ENCODE measurements at places on chromosomes 7 and 10. TPM values are rescaled to one million over a fixed set of nuclear protein-coding genes. Genes with fewer than 3 reads are reported as not detected.

Gene MYH16
- not detected for total RNA-seq

Gene PNLIP
- total RNA-seq, result not detected

Gene NKX2-3
- not detected for total RNA-seq

DNA sequence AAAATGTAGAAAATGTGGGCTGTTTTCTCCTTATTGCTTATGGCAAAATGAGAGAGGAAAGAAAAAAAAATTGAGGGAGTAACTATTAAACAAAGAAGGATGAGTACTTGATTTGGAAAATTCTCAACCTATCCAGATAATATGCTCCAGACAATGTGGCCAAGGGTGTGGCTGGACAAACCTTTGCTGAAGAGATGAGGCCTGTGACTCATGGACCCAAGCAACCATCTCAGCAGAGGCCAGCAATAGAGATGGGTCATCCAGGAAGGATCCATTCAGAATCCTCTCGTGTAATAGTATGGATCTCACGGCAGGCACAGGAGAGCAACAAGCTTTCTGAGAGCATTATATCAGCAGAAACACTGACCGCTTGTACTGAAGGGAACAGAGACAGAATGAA, 120.3 kb upstream of the CELF2 start:
- no peaks in the 10 kb centered on the region for H3K4me1 ChIP-seq
- no peak overlapping the region for H3K4me3 ChIP-seq
- no peak overlapping the region for H3K27ac ChIP-seq
- DNase-seq, result no peak

DNA sequence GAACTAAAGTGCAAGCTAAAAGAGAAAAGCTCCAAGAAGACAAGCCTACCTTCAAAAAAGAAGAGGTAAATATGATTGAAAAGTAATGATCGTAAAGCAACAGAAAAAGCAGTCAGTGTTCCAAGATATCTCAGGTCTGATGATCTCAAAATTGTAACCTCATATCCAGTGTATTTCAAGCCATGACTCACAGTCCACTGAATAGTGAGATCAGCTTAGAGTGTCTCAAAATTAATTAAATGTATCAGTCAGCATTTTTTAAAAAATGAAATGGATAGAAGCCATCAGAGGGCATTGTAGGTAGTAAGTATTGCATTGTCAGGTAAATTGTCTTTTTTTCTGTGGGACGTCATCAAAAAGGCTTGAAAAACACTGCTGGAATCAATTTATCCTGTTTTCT, 50.6 kb upstream of the AGBL3 start:
- H3K27ac ChIP-seq, result no peak overlapping the region
- H3K36me3 ChIP-seq, result peaks cover 5% of the 10 kb centered on the region
- H3K4me3 ChIP-seq, result no peak overlapping the region
- no peaks in the 10 kb centered on the region for H3K4me1 ChIP-seq
- H3K27me3 ChIP-seq, result no peaks in the 10 kb centered on the region
- DNase-seq, result no peak

- peak; percentile 39 for DNase-seq
- peak overlapping the region; percentile 49 for H3K4me3 ChIP-seq
- H3K36me3 ChIP-seq, result no peaks in the 10 kb centered on the region
- H3K27me3 ChIP-seq, result no peaks in the 10 kb centered on the region
- H3K4me1 ChIP-seq, result peaks cover 56% of the 10 kb centered on the region
- peak overlapping the region; percentile 52 for H3K27ac ChIP-seq
Measured at GRCh38 chr7:47537716-47538675, 43.9 kb downstream of the TNS3 start.

DNA sequence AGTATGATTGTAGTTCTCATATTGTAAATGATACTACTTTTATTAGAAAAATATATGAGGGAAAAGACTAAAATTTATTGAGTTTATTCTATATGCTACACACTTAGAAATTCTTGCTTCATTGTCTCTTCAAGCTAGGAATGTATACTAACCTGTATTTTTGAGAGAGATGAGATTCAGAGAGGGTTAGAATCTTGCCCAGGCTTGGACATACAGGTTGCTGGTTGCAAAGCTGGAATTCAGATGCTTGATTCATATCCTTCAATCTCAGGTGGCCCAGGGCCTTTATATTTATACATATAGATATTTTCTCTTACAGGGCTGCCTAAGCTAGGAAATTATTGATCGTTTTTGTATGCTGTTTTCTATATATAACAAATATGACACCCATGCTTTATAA, 324.2 kb downstream of the CDK14 start:
- H3K4me3 ChIP-seq, result no peak overlapping the region
- no peak for DNase-seq
- H3K27me3 ChIP-seq, result no peaks in the 10 kb centered on the region
- H3K27ac ChIP-seq, result no peak overlapping the region
- no peaks in the 10 kb centered on the region for H3K36me3 ChIP-seq
- H3K4me1 ChIP-seq, result no peaks in the 10 kb centered on the region

DNA sequence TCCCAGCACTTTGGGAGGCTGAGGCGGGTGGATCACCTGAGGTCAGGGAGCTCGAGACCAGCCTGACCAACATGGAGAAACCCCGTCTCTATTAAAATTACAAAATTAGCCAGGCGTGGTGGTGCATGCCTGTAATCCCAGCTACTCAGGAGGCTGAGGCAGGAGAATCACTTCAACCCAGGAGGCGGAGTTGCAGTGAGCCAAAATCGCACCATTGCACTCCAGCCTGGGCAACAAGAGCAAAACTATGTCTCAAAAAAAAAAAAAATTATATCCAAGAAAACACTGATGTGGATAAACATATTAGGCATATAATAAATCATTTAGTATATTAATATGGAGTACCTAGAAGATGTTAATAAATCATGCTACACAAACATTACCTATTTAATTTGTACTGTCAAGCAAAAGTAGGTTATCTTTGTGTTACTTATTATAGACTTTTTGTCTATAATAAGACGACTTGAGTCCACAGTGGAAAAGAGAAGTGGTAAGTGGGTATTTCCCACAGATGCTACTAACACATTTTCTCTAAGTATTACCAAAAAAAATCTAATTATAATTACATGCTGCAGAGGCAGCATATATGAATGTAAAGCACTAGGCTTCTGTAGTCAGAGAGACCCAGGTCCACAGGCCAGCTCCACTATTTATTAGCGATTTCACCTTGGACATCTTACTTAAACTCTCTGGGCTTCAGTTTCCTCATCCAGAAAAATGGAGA, 34.5 kb downstream of the DNMBP start:
- no peaks in the 10 kb centered on the region for H3K27me3 ChIP-seq
- no peak for DNase-seq
- no peaks in the 10 kb centered on the region for H3K36me3 ChIP-seq
- H3K27ac ChIP-seq, result no peak overlapping the region
- no peak overlapping the region for H3K4me3 ChIP-seq
- peaks cover 13% of the 10 kb centered on the region for H3K4me1 ChIP-seq

DNA sequence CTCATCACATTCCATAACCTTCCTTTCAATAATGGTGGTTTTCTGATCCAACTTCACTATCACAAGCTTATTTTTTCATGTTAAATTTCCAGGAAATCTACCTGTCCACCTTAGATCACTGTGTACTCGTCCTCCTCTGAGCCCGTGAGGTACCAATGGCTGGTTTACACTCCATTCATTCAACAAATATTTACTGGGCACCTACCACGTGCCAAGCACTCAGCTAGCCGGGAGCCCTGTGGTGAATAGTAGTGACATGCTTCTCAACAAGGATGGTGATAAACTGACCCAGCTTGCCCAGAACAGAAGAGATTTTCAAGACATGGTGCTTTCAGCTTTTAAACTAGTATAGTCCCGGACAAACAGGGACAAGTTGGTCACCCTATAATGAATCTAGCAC, 98.2 kb downstream of the FAM204A start:
- no peaks in the 10 kb centered on the region for H3K4me1 ChIP-seq
- H3K27me3 ChIP-seq, result no peaks in the 10 kb centered on the region
- H3K4me3 ChIP-seq, result no peak overlapping the region

- H3K27ac ChIP-seq, result no peak overlapping the region
- H3K36me3 ChIP-seq, result no peaks in the 10 kb centered on the region
- H3K4me1 ChIP-seq, result no peaks in the 10 kb centered on the region
- no peak overlapping the region for H3K4me3 ChIP-seq
- no peaks in the 10 kb centered on the region for H3K27me3 ChIP-seq
Measured at GRCh38 chr7:122652876-122653275, 46.0 kb downstream of the RNF133 start.

- H3K36me3 ChIP-seq, result no peaks in the 10 kb centered on the region
- H3K27me3 ChIP-seq, result no peaks in the 10 kb centered on the region
- no peak overlapping the region for H3K4me3 ChIP-seq
- DNase-seq, result peak; percentile 79
Measured at GRCh38 chr7:122584676-122585251, 114.2 kb downstream of the RNF133 start.

GRCh38 chr10:23723796-23724195, 284.9 kb downstream of the OTUD1 start:
- no peak overlapping the region for H3K27ac ChIP-seq
- H3K36me3 ChIP-seq, result no peaks in the 10 kb centered on the region
- DNase-seq, result no peak
- no peaks in the 10 kb centered on the region for H3K27me3 ChIP-seq
- H3K4me1 ChIP-seq, result no peaks in the 10 kb centered on the region

DNA sequence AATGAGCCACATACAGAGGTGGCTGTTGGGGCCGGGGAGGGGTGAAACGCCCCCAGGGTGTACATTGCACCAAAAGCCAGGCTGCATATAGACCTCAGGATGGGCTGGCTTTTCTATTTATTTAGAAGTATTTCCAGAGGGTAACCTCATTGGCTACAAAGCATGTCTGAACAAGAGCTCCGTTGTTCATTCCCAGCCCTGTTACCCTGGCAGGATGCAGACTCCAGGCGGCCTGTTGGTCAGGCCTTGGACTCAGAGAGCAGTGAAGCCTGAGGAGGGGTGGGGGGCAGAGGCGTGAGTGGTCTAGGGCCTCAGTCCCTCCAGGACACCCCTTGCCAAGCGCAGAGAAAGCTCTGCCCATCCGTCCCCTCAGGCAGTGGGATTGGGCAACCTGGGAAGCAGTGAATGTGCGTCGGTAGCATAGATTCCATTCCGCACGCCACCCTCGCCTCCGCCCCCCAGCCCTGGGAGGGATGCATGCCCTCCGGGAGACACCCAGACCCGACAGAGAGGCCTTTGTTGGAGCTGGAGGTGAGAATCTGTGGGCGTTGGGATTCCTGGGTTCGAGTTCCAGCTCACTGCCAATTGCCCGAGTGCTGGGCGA, 41.9 kb downstream of the TCF7L2 start:
- H3K4me1 ChIP-seq, result no peaks in the 10 kb centered on the region
- H3K27ac ChIP-seq, result no peak overlapping the region
- no peak for DNase-seq
- H3K4me3 ChIP-seq, result no peak overlapping the region

DNA sequence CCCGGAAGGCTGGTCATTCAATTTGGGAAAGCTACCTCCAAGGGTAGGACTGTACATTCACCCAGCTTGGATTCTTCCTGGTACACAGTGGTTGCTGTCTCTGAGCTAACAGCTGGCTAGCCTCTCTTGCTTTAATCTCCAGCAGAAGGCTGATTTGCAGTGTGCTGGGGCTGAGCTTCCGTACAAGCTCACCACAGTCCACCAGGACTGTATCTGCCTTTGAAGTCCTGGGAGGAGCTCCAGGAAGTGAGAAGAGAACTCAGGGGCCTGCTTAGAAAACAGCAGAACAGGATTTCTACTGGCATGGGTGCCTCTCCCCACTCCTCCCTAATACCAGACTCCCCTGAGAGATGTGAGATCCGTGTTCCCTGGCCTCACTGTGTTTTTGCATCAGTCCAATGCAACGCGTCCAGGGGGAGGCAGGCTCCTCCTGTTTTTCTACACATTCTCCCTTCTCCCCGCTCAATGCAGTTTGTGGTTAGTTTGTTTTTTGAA, 6.6 kb downstream of the AFAP1L2 start:
- no peaks in the 10 kb centered on the region for H3K27me3 ChIP-seq
- no peak overlapping the region for H3K4me3 ChIP-seq
- peaks cover 3% of the 10 kb centered on the region for H3K4me1 ChIP-seq
- no peaks in the 10 kb centered on the region for H3K36me3 ChIP-seq
- H3K27ac ChIP-seq, result peak overlapping the region; percentile 47
- DNase-seq, result peak; percentile 18

- H3K4me3 ChIP-seq, result no peak overlapping the region
- H3K36me3 ChIP-seq, result no peaks in the 10 kb centered on the region
- peak; percentile 26 for DNase-seq
- no peaks in the 10 kb centered on the region for H3K27me3 ChIP-seq
- no peak overlapping the region for H3K27ac ChIP-seq
Measured at GRCh38 chr10:109173121-109173520, 750.2 kb downstream of the XPNPEP1 start.

- H3K36me3 ChIP-seq, result no peaks in the 10 kb centered on the region
- DNase-seq, result no peak
- H3K4me1 ChIP-seq, result no peaks in the 10 kb centered on the region
- H3K4me3 ChIP-seq, result no peak overlapping the region
Measured at GRCh38 chr7:134740376-134740775, 39.1 kb upstream of the CALD1 start.

DNA sequence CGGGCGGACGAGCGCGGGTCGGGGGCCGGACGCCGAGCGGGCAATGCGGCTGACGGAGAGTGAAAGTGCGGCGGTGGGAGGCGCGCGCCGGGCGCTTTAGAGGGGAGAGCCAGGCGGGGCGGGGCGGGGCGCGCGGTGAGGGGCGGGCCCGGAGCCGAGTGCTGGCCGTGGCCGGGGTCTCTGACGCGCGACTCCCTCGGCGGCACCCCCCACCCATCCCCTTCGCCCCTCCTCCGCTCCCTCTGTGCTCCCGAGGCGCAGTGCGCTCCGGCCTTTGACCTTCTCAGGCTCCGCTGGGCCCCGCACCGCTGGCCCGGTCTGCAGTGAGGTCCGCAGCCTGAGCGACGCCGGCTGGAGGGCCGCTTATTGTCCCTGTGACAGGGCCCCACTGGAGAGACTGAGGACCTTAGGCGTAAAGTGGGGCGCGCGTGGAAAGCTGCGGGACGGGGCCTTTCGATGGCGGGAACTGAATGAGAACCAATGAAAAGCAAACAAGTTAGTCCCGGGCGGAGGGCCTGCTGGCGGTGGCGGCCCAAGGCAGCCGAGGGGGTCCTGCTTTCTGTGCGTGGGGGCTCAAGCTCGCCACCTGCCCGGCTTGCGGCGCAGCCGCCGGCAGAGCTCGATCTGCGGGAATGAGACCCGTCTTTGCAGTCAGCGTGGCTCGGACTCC, at the start of gene CXCL12:
Gene CXCL12 (minus strand): TSS at position 72 of the 670 bp plus-strand sequence. CDS start 92 bp downstream, outside the sequence.
- no peaks in the 10 kb centered on the region for H3K27me3 ChIP-seq
- no peaks in the 10 kb centered on the region for H3K36me3 ChIP-seq
- peak within 1 kb of the TSS; percentile 64 for H3K4me3 ChIP-seq
- peak within 1 kb of the TSS; percentile 23 for H3K27ac ChIP-seq
- peak; percentile 82 for DNase-seq
- no peaks in the 10 kb centered on the region for H3K4me1 ChIP-seq

DNA sequence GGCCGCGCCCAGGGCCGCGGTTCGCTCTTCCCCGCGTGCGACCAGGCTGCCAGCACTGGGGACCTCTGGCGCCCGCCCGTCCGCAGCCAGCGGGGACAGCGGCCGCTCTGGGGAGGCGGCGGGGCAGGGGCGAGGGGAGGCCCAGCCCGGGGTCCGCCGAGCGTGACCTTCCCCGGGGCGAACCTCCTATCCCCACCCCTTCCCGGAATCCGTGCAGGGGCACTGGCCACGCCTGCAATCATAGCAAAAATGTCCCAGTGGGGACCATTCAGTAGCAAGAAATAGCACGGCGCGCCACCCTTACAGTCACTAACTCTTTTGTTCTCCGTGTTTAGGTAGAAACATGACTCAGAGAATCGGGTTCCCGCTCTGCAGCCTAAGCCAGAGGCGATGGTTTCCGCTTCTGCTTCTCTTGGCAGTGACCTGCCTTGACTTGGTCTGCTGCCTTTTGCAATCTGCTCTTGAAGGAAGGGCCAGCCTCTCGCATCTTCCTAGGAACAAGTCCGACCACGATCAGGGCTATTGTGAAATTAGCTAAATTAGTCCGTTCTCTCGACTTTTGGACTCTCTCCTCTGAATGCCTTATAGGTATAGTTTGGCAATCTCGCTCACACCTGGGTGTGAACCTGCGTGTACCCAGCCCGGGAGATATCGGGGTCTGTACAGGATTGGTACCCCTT, 79.3 kb upstream of the ACBD5 start:
- peak; percentile 76 for DNase-seq
- H3K27me3 ChIP-seq, result no peaks in the 10 kb centered on the region
- H3K27ac ChIP-seq, result no peak overlapping the region
- H3K36me3 ChIP-seq, result no peaks in the 10 kb centered on the region
- H3K4me1 ChIP-seq, result no peaks in the 10 kb centered on the region
